ENCODE measurements at places on chromosomes 2 and 18.

DNA sequence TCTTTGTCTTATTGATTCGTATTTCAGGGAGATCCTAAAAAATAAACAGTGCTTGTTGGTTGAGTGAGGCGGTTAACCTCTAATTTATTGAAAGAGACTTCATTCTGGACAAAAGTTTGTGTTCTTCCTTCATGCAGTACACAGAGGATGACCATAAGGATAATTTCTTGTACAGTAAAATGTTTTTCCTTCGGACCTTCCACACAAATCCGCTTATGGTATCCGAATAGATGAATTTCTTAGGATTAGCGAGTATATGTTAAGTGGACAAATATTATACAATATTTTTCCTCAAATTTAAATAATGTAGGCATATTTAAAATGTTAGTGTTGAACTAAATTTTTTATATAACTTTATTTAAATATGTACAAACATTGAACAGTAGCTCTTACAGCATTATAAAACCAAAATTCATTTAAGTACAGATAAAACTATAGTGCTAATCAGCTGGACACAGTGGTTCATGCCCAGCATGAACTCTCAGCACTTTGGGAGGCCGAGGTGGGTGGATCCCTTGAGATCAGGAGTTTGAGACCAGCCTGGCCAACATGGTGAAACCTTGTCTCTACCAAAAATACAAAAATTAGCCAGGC is 84.4 kb downstream of the LPIN1 start:
- peak overlapping the region; percentile 10 for H3K4me3 ChIP-seq
- no peak for ATAC-seq
- peak overlapping the region; percentile 75 for H3K27ac ChIP-seq
- peaks cover 5% of the 10 kb centered on the region for H3K4me1 ChIP-seq
- H3K27me3 ChIP-seq = no peaks in the 10 kb centered on the region

- H3K4me3 ChIP-seq = no peak overlapping the region
- H3K4me1 ChIP-seq = no peaks in the 10 kb centered on the region
- peaks cover 23% of the 10 kb centered on the region for H3K36me3 ChIP-seq
- no peaks in the 10 kb centered on the region for H3K27me3 ChIP-seq
- no peak for ATAC-seq
Observed at GRCh38 chr18:36769172-36769571, 59.6 kb downstream of the TPGS2 start.

DNA sequence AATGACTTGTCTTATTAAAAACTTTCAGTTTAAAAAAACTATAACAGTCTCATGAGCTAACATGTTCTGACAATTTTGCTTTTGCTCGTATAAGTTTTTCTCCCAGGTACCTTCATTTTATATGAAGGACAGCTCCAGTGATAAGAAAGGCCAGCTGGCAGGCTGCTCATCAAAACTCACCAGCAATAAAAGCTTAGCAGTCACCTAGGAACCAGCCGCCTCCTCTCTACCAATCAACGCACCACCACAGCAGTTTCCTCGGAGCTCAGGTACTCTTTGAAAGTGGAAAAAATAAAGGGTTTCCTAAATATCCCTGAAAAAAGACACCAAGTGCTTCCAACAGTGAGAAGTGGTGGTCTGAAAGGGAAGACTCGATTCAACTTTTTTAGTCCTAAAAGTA is 100.9 kb upstream of the CCDC150 start:
- no peaks in the 10 kb centered on the region for H3K4me1 ChIP-seq
- ATAC-seq = no peak
- H3K27ac ChIP-seq = no peak overlapping the region
- H3K36me3 ChIP-seq = no peaks in the 10 kb centered on the region
- H3K4me3 ChIP-seq = no peak overlapping the region
- H3K27me3 ChIP-seq = no peaks in the 10 kb centered on the region

DNA sequence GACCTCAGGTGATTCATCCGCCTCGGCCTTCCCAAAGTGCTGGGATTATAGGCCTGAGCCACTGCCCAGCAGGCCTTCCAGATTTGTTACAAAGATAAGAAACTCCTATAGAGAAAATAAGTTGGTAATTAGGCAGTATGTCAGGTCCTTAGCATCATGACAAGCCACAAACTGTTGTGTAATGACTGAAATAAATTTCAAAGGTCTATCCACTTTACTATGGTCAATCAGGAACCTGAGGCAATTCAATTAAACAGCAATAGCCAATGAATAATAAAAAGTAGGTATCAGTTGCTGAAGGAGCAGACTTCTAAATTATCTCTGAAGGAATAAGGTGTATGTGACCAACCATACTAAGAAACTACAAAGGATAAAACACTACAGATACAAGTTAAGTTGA is 62.4 kb upstream of the ATIC start:
- no peak overlapping the region for H3K4me3 ChIP-seq
- ATAC-seq = no peak
- no peaks in the 10 kb centered on the region for H3K27me3 ChIP-seq
- no peaks in the 10 kb centered on the region for H3K36me3 ChIP-seq
- H3K27ac ChIP-seq = no peak overlapping the region

DNA sequence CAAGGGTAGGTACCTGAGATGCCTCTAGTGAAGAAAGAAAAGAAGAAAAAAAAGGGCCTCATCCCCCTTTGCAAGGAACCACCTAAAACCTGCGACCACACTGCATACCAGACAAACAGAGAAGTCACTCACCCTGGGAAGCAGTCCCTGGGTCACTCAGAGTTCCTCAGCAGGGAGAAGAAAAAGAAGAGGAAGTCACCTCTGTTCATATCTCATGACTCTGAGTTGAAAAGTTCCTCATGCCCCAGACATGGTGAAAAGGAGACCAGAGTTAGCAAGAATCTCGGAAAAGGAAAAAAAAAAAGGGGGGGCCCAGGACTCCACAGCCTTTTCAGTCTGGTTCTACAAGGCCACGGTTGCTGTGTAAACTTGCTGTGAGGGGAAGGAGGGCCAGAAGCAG is 478.4 kb upstream of the NRXN1 start:
- H3K27ac ChIP-seq = no peak overlapping the region
- ATAC-seq = no peak
- H3K4me1 ChIP-seq = no peaks in the 10 kb centered on the region
- no peak overlapping the region for H3K4me3 ChIP-seq
- H3K27me3 ChIP-seq = no peaks in the 10 kb centered on the region

- no peak for ATAC-seq
- peaks cover 51% of the 10 kb centered on the region for H3K4me1 ChIP-seq
- peaks cover 43% of the 10 kb centered on the region for H3K36me3 ChIP-seq
- H3K4me3 ChIP-seq = no peak overlapping the region
- H3K27me3 ChIP-seq = no peaks in the 10 kb centered on the region
- no peak overlapping the region for H3K27ac ChIP-seq
Observed at GRCh38 chr18:48787203-48788151, 163.3 kb downstream of the SMAD7 start.

DNA sequence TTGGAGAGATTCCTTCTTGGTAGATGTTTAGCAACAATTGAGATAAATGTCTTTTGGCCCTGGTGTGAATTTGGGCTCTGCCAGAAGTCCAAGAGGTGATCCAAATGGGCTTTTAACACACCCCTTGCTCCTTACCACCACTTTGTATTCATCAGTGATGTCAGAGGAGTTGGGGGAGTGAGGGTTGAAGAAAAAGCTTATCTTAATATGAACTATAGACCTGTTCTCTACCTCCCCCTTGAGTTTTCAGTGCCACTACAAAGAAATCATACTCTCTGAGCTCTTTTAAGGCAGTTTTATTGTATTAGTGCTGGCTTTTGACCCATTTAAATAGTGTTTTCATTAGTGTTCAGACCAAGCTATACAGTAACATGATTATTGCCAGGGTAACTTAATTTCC is 229.1 kb downstream of the PHLPP1 start:
- no peak overlapping the region for H3K27ac ChIP-seq
- peaks cover 26% of the 10 kb centered on the region for H3K4me1 ChIP-seq
- H3K36me3 ChIP-seq = peaks cover 40% of the 10 kb centered on the region

DNA sequence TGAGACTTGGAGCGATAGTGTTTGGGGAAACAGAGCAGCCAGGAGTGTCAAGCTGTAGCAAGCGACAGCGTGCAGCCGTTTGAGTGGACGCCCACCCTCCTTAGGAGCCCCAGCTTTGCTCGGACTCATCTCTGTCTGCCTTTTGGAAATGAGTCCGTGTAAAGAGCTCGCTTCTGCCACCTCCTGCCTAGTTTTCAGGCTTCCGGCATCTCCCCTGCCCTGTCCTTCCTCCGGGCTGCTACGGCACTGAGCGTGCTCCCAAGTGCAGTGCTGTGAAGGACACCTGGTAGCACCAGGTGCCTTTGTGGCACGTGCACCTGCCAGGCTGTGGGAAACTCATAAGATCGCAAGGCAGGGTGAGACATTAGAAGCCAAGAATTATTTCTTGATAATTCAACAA is 117.1 kb downstream of the RNF144A start:
- no peak overlapping the region for H3K27ac ChIP-seq
- ATAC-seq = no peak
- no peaks in the 10 kb centered on the region for H3K4me1 ChIP-seq
- H3K36me3 ChIP-seq = no peaks in the 10 kb centered on the region
- no peak overlapping the region for H3K4me3 ChIP-seq
